ENCODE measurements at places on chromosomes 4 and X.

GRCh38 chrX:71809886-71810285 lies 46.7 kb downstream of the CXorf49B start:
- DNase-seq, result no peak

GRCh38 chrX:135535077-135535940 lies 14.8 kb downstream of the INTS6L start:
- no peak for DNase-seq

DNA sequence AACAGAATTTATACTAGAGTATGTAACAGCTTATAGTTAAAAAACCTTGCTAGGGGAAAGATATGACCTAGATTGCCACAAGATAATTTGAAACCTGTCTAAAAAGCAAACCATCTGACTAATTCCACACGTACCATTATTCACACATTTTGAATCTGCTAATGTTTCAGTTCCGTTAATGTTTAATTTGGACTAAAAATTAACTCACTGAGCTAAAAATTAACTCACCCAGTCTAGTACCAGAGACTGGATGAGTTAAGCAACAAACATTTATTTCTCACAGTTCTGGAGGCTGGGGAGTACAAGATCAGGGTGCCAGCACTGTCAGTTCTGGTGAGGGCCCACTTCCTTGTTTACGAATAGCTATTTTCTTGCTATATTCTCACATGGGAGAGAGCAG lies 231.5 kb upstream of the DIAPH2 start:
- DNase-seq, result no peak

DNA sequence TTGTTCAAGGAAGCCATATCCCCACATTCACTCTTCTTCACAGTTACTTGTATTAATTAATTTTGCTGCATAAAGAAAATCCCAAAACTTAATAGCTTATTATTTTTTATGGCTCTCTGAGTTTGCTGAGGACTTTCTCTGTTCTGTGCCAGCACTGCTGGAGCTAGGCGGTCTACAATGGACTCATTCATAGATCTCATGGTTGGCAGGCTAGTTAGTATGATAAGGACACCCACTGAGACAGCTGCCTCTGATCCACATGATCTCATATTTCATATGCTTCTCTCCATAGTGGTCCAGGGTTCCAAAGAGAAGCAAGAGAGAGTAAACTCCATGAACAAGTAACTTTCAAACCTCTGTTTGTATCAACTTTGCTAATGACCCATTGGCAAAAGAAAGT lies 170.2 kb downstream of the ADGRA3 start:
- DNase-seq, result no peak

- no peak for DNase-seq
Observed at GRCh38 chr4:123866796-123867195, 470.2 kb downstream of the SPRY1 start.

DNA sequence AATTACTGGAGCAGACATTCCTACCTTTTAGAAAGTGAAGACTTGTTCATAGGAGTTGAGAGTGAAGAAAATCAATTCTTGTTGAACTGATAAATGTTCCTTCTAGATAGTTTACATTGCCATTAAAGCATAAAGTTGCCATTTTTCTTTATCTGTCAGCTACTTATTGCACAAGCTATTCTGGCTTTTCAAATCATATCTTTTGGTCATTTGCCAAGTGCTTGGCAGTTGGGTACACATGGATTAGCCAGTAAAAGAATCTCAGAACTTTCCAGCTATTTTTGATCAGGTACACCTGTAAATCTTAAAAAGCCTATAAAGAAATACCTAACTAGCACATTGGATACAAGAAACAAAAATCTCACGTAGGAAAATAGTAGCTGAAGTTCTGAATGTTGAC lies 56.4 kb upstream of the PNPLA4 start:
- DNase-seq, result no peak

GRCh38 chrX:107730991-107731766 lies 44.4 kb downstream of the TSC22D3 start:
- DNase-seq, result no peak
